ENCODE measurements at places on chromosomes 16 and 17.

- no peak for DNase-seq
Observed at GRCh38 chr17:70896843-70897242, 727.5 kb downstream of the KCNJ2 start.

- DNase-seq, result no peak
Observed at GRCh38 chr17:57849163-57849873, 526 bp downstream of the MRPS23 start.

- no peak for DNase-seq
Observed at GRCh38 chr16:76676356-76676755, 399.2 kb downstream of the CNTNAP4 start.

- DNase-seq, result no peak
Observed at GRCh38 chr16:54482892-54483574, 196.4 kb upstream of the IRX3 start.

DNA sequence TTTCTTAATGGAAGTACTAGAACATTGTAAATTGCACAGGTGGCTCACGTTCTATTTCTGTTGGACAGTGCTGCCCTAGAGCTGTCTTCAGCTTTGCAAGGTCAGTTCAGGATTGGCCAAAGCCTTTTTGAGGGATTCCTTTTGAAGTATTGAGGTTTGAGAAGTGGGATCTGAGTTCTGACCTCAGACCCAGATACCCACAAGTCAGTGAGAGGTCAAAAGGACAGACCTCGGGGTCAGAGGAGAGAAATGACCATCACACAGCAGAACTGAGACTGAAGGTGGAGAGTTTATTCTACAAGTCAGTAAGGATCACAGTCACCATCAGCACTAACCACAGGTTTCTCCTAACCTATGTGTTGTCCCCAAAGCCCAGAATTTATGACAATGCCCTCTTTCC is 1.7 kb downstream of the ACSM5 start:
- no peak for DNase-seq

GRCh38 chr16:85689285-85689949 is 663 bp upstream of the GINS2 start:
- no peak for DNase-seq

GRCh38 chr17:8494506-8495111 is 58.9 kb downstream of the NDEL1 start:
- no peak for DNase-seq

- no peak for DNase-seq
Observed at GRCh38 chr16:66001432-66001831, 365.1 kb upstream of the CDH5 start.

- peak; percentile 47 for DNase-seq
Observed at GRCh38 chr17:17877529-17878358, 41.0 kb upstream of the SREBF1 start.

GRCh38 chr17:7831233-7831632 is 2.8 kb upstream of the KDM6B start:
- DNase-seq, result no peak

DNA sequence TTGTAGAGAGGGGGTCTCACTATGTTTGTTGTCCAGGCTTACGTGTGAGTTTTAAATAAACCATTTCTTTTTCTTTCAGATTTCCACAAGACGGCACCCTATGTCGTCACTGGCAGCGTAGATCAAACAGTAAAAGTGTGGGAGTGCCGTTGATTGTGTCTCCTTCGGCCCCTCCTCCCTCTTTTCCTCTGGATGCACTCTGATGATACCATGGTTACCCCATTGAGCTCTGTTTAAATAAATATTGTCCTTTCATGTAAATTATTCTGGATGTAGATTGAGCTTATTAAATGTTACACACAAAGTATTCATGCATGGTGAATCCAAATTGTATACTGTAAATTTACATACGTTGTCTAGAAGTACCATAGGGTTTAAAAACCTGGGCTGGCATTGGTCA is 29.9 kb downstream of the CLUH start:
- no peak for DNase-seq

DNA sequence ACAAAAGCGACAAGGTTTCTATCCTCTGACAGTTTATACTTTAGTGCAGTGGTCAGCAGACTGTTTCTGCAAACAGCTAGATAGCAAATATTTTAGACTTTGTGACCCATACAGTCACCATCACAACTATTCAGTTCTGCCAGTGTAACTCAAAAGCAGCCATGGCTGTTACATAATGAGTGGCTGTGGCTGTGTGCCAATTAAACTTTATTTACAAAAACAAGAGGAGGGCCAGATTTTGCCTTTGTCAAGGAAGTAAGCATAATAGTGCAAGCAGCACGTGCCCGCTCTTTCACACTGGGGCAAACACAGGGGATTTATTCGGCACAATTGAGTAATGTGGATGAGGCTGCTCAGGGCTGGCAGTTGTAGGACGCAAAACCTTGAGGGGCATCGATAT is 551.5 kb downstream of the MAF start:
- DNase-seq, result no peak

DNA sequence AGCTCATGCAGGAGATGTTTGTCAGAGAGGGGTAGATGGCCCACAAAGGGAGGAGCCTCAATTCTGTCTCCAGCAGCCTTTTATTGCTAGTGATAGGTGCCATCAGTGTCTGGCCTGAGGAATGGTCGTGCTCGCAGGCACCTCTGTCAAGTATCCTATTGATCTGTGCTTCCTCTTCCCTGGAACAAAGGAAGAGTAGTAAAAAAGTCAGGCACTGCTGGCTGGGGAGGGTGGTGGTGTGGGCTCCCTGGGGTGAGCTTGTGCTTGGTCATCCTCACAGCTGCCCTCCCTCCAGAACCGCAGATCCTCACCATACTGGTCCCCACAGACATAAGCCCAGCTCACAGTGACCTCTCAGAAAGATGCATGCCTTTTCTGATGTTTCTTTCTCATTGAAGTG is 15.0 kb upstream of the SALL1 start:
- DNase-seq, result no peak

Data from C1 segment of cervical spinal cord (tissue), 14 donors.